ENCODE measurements at places on chromosomes 2 and 18. TPM values are rescaled to one million over a fixed set of nuclear protein-coding genes. Genes with fewer than 3 reads are reported as not detected.

STPG4 gene
- 0.12 TPM for polyA plus RNA-seq

- no peak for DNase-seq
Measured at GRCh38 chr2:128354726-128355470, 36.2 kb upstream of the HS6ST1 start.

GRCh38 chr2:138113871-138114525, 149.7 kb downstream of the HNMT start:
- DNase-seq = no peak

GRCh38 chr2:118470297-118470696, 377.2 kb downstream of the EN1 start:
- no peak for DNase-seq

DNA sequence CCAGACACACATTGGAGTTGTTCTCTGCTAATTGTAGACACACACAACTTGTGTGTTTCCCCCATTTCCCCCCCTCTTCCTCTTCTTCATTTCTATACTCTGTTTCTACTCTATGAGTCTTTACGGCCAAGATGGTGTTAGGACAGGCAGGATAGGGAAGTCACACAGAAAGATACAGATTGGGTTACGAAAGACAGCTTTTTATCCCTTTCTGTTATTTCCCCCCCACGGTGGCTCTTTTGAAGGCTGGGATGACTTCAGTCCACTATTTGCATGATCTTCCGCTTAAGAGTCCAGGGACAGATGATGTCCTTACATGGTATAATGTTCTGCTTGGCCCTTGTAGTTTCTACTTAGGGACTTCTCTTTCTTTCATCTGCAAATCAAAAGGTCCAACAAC, 1.6 kb upstream of the EMILIN2 start:
- DNase-seq = no peak

GRCh38 chr18:74389171-74389927, 67.8 kb downstream of the DIPK1C start:
- peak; percentile 55 for DNase-seq

- DNase-seq = no peak
Measured at GRCh38 chr2:151032741-151033191, 228.9 kb downstream of the RBM43 start.

Data from left kidney (tissue), 8 donors.